ENCODE measurements at places on chromosomes 11 and 22.

GRCh38 chr11:81345609-81346008, 1388.1 kb downstream of the FAM181B start:
- DNase-seq: no peak

DNA sequence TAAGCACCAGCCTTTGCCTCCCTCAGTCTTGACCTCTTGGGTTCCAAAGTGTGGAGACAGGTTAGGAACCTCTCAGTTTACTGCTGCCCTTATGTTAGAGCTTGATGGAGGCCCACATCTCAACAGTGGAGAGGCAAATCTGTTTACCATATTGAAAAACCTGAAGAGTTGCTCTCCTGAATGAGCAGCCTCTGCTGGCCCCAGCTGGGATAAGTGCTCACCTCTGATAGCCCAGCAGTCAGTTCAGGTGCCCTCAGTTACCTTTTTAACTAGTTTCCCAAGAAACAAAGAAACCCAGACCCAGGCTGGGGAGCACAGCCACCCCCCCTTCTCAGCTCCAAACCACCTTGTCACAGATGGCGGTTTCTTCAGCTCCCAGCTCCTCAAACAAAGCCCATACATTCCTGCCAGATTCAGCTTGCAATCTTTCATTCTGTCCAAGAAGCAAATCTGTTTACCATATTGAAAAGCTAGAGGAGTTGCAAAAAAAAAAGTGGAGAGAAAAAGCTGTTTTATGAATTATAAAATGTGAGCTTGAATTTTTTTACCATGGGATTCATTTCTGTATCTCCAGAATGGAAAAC, 57.2 kb downstream of the PPFIBP2 start:
- no peak for DNase-seq

DNA sequence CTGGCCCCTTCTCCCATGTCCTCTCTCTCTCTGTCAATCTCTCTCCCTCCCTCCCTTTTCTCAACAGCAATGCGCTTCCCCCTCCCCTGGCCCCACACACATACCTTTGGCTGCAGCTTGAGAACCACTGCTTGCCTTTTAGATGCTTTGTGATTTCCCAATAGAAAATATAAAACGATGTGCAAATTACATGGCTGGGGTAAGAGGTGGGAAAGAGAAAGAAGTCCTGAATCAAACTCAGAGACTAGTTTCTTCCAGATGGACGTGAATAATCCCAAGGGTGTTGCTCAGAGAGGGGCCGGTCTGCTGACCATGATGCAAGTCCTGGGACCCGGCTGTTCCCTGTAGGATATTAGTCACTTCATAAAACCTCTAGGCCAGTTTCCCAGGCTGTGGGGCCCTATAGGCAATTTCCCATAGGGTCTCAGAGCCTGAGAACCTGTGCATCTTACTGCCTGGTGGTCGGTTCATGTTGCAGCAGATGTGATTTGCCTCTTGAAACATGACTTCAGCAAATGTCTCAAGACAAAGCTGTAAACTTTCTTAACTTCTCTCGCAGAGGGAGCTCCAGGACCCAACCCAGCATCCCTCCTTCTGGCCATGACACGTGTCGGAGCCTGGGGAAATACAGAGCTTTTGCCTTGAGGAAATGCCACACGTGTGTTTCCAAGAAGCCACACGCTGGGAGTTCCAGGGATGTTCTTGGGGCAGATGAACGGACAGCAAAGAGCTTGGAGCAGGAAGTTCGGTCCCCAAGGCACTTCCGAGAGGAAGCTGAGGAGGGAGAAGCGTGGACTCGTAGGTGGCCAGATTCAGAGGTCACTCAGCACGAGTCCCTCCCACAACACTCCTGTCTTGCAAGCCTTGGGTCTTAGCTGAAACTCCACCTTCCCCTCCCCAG, 34.5 kb upstream of the ETS1 start:
- DNase-seq: no peak

DNA sequence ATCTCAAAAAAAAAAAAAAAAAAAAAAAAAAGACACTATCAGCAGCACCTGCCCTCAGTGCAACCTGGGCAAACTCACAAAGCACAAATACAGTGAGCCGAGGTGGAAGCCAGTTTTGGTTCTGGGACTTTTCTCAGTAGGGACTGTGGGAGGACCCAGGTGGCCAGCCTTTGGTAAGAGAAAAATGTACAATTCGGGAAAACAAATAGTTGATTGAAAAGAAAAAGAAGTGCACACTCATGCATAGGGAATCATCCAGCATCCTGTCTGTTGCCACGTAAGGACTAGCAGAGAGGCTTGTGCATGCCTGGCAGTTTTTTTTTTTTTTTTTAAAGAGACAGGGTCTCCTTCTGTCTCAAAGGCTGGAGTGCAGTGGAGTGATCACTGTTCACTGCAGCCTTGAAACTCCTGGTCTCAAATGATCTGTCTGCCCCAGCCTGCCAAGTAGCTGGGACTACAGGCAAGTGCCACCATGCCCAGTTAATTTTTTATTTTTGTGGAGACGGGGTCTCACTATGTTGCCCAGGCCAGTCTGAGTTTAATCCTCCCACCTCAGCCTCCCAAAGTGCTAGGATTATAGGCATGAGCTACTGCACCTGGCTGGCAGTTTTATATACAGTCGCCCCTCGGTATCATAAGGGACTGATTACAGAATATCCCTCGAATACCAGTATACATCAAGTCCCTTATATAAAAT, 36.7 kb downstream of the TPST2 start:
- no peak for DNase-seq

- DNase-seq: no peak
Measured at GRCh38 chr11:45104790-45105084, 41.7 kb upstream of the PRDM11 start.

DNA sequence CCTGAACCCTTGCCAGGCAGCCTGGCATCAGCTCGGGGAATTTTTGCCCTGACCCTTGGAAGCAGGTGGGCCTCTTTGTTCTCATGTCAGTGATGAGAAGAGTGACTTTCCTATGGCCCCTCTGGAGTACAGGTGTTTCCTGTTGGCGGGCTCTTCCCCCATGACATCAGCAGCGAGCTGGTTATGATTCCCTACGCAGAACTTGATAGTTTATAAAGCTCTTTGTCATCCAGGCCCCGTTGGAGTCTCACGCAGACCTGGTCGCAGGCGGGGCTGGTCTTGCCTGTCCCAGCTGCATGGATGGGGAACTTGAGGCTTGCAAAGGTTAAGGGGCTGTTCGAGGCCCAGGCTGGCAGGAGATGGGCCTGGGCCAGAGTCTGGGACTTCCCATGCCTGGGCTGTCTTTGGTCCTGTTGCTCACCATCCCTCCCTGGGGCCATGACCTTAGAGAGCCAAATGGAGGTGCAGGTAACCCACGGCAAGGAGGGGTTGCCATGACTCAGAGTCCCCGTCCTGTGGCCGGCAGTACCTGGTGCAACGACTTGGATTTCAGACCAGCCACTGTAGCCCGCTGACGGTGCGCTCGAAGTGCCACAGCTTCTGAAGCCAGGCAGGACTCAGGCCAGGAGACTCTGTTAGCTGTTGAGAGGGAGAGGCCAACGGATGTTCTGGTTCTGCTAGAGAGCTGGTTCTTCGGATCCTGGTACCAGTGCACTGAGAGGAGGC, 45.9 kb upstream of the PPP6R3 start:
- DNase-seq: no peak

- peak; percentile 49 for DNase-seq
Measured at GRCh38 chr11:76671237-76671592, 668 bp upstream of the LRRC32 start.

- no peak for DNase-seq
Measured at GRCh38 chr11:76455931-76456330, 11.1 kb downstream of the EMSY start.

DNA sequence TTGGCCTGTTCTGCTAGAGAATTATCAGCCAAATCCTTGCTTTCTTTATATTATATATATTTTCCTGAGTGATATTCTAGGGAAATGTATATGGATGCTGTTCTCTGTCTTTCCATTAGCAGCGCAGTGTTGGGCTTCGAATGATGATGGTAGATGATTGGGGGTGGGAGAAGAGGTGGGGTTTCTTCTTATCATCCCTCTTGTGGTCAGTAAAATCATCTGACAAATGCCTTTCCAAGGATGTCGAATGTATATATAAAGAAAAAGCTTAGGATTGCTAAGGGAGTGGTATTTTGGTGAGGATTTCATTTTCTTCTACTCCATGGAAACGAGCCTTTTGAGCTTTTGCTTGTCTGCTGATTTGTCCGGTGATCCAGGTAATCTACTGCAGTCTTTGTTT, 48.9 kb downstream of the ARHGEF12 start:
- no peak for DNase-seq

DNA sequence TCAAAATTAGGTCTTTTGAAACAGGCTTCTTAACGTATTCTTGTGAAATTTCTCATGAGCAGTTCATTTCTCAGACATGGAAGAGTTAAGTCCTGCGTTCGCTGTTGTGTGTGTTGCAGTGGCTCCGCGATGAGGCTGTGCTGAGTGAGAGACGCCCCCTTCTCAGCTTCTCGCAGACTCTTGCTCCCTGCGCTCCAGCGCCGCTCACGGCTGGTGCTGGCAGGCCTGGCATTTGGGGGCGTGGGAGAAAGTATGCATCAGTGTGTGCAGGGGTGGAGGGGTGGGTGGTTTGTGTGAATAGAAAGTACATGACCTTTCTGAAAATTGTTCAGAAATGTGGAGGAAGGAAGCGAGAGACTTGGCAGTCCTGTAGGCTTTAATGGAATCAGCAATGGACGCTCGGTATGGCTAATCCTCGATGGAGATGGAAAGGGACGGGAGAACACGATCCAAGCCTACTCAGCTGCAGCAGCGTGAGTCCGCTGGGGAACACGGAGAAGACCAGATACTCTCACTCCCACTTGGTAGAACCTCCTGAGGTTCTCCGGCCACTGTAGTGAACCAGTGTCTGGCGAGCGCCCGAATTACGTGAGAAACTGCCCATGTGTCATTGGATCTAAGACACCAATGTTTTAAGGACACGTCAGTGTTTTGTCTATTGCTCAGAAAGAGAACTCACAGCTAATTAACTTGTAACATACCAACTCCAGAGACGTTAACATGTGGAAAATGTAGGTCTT, 5.9 kb downstream of the TAB1 start:
- DNase-seq: no peak

GRCh38 chr11:2393111-2393868, 7.3 kb upstream of the TSSC4 start:
- DNase-seq: no peak

- DNase-seq: no peak
Measured at GRCh38 chr11:68569357-68569756, 108.8 kb downstream of the PPP6R3 start.

DNA sequence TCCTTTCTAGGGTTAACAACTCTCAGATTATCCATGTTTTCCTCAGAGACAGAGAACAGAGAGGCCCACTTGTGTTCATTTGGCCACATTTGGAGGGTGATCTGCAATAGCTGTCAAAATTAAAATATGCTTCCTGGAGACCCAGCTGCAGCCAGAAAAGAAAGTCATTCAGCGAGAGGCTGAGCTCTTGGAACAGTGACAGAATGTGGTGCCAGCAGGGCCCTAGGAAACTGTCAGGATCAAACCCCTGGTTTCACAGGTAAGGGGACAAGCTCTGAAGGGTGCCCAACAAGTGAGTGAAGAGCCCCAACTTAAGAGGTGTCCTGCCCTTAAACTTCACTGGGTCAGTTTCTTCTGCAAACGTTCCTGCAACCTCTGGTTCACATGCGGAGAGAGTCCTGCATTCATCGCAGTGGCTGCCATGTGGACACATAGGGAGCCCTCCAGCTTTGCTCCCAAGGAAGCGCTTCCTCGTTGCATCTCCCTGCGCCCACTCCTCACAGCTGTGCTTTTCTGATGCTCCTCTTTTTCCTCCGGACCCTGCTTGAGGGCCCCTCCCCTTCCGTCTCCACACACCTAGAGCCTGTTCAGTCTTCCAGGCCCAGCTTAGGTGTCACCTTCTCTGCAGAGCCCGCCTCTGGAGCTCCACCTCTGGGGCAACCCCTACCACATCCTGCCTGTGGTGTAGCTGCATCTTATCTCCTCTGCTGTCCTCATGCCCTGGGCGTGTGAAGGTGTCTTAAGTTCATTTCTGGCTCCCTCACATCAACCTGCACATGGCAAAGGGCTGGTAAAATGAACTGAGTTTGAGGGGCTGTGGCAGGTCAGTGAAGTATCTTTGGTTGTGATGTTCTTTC, 3.9 kb downstream of the UCP3 start:
- no peak for DNase-seq

DNA sequence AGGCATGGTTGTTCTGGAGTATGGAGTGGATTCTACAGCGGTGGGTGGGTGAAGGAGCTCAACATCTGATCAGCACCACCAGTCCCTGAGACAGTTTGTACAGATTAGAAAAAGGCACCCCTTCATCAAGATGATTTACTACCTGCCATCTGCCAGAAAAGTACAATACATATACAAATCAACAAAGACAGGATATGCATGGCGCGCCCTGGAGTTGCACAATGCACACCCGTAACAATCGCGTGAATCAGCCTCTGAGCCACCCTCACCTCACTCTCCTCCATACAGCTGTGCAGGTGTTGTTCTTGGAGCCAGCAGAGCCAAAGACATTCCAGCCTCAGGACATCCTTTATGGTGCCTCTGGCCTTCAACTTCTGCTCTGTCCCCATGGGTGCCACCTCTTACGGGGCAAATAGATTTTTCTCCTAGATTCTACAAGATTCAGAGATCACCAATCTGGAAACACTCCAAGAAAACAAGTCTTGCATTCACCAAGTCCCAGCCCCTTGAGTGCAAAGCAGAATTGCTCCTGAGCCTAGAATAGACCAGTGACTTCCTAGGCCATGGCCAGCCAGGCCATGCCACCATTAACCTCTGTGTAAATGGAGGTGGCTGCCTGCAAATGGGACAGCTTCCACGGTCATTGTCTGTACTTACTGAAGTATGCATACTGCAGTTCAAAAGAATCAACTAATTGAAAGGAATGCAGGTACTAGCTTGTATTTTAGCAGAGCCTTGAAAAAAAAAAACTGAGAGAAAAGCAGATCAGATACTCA, 490.9 kb downstream of the SOX6 start:
- DNase-seq: no peak

DNA sequence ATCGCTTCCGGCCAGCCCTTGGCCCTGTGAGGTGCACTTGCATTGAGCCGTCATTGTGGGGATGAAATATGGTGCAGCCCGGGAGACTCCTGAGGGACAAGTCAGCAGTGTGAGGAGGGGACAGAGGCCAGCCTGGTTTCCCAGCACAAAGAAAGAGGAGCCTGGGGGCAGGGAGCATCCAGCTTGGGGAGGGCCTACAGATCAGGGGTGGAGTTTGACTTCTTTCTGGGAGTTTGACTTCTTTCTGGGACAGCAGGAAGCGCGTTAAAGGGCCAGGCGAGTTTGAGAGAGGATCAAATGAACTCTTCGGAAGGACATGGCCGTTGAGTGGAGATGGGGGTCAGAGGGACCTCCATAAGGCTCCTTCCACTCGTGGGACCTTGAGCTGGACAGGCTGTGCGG, 91.9 kb downstream of the LRRC32 start:
- no peak for DNase-seq

- DNase-seq: no peak
Measured at GRCh38 chr11:115682888-115683287, 178.7 kb upstream of the CADM1 start.

- no peak for DNase-seq
Measured at GRCh38 chr11:17001806-17002205, 12.4 kb downstream of the PLEKHA7 start.

GRCh38 chr11:24046731-24047130, 450.1 kb upstream of the LUZP2 start:
- DNase-seq: no peak

GRCh38 chr11:132024587-132025295, 654.3 kb downstream of the NTM start:
- DNase-seq: no peak
